ENCODE measurements at places on chromosomes 11 and 22.
A peak's percentile ranks its signal among the peaks of the same experiment; 100 is the strongest.

- peak; percentile 21 for DNase-seq
These were observed 9.4 kb downstream of the LRRC75B start for GRCh38 chr22:24583221-24584165.

DNA sequence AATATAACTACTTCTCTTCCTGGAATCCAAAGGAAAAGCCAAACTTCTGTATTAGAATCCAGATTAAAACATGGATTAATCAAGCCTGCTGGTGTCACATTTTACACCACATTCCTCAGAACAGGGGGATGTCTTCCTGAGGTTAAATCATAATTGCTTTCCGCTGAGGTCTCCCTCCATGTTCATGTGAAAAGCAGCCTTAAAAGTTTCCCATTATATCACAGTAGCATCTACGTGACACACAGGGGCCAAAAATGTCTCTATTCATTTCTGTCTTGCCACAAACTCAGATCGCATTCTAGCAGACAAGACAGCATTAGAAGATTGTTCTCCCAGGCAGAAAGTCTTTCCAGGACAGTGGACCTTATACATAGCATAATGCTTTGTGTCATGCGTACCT, 788.7 kb downstream of the OPCML start:
- DNase-seq: no peak

GRCh38 chr11:47409440-47410369, 1.3 kb downstream of the SLC39A13 start:
- no peak for DNase-seq

DNA sequence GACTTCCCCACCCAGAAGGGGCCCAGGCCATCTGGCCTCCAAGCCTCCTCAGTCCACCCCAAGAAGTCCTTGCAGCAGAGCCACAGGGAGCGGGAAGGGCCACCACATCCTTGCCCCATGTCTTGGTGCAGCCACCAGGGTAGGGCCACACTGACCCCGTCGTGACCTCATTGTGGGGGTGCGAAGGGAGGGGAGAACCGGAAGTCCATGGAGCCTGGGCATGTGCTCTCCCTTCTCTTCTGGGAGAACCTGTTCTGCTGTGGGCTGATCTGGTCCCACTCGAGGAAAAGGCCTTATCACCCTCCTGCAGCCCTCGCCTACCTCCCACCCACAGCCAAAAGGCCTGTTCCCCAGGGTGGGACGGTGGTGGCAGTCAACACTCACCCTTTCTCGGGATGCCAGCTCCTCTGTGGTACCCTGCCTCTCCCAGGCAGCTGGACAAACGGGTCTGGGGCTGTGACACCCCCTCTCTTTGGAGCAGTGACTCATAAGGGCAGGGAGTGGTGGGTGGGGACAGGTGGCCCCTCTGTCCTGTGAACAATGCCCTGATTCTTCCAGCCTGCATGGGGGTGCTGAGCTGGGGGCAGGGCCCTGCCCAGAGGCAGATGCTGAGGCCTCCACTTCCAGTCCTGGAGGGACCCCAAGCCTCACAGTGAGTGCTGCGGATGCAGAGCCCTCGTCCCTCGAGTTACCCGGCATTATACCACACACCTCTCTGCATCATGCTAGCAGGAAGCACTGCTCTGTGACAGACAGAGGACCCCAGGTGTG, 14.6 kb upstream of the CTSD start:
- no peak for DNase-seq

DNA sequence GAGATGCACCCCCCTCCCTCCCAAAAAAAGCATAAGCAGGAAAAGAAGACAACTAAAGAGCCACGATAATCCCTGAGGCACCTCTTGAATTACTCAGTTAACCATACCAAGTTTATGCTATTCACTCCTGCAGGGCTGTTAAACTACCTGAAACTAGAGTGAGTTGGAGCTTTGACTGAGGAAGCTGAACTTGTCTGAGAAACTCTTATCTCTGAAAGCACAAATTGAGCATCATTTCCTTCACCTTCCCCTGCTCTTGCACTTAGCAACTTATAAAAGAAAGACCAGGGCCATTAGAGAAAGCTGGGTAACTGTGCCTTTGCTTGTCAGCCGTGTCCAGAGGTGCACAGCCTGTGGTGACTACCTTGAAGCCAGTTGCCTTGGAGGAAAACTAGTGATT, 745.6 kb downstream of the NELL1 start:
- DNase-seq: no peak

- no peak for DNase-seq
These were observed 7.8 kb upstream of the BMAL1 start for GRCh38 chr11:13269775-13270174.

DNA sequence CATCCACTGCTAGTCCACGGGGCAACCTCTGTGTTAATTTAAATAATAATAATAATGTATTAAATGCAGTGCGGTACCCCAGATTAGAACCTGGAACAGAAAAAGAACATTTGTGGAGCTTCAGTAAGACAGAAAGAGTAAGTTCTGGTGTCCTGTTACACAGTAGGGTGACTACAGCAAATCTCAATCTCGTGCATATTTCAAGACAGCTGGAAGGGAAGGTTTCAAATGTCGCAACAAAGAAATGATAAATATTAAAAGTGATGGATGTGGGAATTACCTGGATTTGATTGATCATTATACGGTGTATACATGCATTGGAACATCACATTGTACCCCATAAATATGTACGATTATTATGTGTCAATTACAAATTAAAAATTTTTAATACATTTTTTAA, 1.7 kb upstream of the RAC2 start:
- DNase-seq: no peak

DNA sequence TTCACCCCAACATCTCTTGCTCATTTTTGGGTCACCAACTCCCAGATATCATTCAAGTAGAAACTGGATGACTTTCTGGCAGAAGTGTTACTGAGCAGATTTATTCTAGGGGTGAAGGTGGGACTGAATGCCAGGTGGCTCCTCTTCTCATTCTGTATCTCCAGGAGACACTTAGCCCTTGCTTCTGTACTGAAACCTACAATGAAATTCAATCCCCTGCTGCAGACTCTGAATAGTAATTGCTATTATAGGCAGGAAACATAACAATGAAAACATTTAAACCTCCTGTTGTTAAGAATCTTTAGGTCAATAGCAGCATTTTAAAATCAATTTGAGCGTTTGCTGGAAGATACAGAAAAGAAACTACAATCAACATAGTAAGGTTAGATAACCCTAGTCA, 879.4 kb upstream of the TENM4 start:
- DNase-seq: no peak

DNA sequence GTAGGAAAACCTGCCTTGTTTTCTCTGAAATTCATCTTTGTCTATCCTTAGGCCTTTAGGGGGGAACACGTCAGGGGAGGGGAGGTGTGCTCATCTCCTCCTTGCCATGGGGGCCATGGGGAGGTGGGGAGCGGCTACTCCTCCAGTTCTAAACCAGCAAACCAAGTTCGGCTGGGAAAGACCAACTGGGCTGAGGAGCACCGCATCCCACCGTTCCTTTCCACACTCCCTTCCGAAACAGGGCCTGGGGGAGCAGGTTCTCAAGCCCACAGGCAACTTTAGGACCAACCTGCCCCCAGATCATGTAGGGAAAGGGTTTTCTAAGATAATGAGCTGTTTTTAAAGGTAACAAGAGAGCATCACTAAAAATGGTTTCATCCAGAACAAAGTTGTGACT, 77.5 kb upstream of the PITPNB start:
- no peak for DNase-seq

GRCh38 chr22:19150482-19151328, 613 bp upstream of the GSC2 start:
- DNase-seq: no peak

GRCh38 chr11:102188488-102188887, 78.2 kb downstream of the YAP1 start:
- no peak for DNase-seq

- DNase-seq: no peak
These were observed 12.1 kb upstream of the SF1 start for GRCh38 chr11:64790205-64791095.

GRCh38 chr11:73252577-73253191, 19.5 kb upstream of the P2RY6 start:
- DNase-seq: peak; percentile 11

DNA sequence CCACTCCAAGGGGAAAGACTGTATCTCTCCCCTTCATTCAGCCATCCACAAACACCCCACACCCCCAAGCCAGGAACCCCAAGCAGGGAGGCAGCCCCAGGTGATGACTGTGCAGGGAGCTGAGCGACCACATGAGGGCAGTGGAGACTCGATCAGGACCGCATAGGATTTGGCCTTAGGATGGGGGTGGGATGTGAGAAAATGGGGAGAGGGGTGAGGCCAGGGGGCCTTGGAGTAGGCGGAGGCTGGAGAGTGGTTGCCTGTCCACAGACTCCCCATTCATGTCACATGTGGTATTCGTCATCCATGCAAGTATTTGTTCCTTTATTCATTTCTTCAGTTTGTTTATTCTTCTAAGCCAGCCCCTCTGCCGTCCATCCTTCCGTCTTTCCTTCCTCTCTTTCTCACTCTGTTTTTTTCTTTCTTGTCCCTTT, 2.7 kb upstream of the RHOD start:
- DNase-seq: peak; percentile 67

GRCh38 chr11:63951779-63952536, 13.2 kb downstream of the NAA40 start:
- no peak for DNase-seq

DNA sequence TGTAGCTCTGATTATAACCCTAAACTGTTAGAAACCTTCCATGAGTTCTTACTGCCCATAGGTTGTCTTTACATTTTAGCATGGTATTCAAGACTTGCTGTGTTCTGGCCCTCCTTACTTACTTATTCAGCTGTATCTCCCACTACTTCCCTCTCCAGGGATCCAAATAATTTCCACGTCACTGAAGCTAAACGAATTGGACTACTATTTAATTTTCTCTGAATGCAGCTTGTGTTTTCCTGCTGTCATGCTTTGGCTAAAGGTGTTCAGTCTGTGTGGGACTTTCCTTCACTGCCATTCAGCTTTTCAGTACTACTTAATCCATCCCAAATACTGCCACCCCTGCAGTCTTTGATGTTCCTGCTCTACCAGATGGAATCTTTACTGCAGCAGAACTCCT, 88.3 kb downstream of the UVRAG start:
- no peak for DNase-seq

- DNase-seq: no peak
These were observed 62.0 kb upstream of the FIBIN start for GRCh38 chr11:26931881-26932280.

DNA sequence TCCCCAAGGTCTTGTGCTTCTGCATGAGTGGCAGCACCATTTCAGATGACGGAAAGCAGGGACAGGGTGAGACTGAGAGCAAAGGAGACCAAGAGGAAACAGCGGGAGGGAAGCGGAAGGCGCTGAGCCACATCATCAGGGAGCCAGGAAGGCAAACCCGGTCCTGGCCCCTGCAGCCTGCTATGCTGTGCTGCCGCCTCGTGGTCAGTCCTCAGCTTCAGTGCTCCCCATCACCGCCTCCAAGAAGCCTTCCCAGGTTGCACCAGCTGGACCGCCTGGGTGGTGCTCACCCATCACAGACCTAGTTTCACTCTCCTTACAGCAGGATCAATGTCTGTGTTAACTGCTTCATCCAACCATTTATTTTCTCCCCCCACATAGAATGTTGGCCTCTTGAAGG, 73.0 kb upstream of the PHF21B start:
- peak; percentile 18 for DNase-seq

DNA sequence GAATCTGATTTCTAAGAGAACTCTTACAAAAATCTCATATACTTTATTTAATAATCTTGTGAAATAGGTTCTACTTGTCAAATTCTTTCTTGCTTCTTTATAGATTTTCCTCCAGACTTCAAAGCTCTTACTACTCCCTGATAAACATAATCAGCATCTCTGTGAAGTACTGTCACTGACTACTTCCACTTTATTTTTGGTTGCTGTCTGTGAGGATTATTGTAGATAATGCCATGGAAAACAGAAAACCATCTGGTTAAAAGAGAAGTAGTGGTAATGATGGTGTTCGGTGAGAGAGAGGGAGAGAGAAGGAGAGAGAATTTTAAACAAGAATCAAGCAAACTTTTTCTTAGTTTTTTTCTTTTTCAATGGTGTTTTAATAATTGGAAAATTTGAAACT, 152.3 kb downstream of the TMEM135 start:
- DNase-seq: peak; percentile 5

GRCh38 chr22:50500452-50500851, 7.0 kb downstream of the LMF2 start:
- no peak for DNase-seq

DNA sequence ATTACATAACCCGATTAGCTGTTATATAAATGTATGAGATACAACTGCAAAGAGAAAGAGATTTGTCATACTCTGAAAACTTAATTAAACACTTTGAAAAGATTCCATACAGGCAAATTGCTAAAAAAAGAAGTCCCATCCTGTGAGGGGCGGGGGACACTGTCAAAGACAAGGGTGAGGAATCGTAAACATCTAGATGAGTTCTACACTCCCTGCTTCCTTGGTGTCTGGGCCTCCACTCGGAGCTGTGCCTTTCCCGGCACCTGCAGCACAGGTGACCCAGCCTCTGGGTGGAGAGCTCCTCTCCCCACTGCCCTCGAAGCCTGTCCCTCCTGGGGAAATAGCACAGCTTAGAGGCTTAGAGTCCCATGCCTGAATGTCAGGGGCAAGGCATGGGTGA, 69.2 kb upstream of the CRYBB3 start:
- no peak for DNase-seq

DNA sequence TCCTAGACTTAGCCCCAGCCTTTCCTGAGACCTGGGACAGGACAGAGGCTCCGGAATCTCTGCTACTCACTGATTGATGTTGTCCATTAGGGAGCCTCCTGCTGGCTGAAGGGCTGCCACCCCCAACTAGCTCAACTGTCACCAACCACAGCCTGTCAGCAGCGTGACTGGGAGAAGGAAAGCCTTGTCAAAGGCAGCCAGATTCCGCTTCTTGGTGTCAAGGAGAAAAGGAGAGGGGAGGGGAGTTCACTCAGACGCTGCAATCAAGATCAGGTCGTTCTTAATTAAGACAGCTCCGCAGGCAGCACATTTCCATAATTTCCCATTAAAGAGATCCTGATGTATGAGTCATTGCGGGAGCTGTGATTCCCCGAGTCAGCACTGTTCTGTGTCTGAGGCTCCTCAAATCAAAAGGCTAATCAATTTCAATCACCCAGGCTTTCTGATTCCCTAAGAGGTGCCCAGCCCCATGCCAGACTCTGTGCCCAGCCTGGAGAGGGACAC, 152.8 kb upstream of the ZBED5 start:
- DNase-seq: peak; percentile 26

- DNase-seq: no peak
These were observed 24.6 kb downstream of the FAT3 start for GRCh38 chr11:92249156-92249753.

GRCh38 chr22:47586038-47586437, 823.6 kb downstream of the TBC1D22A start:
- DNase-seq: no peak

Data from erythroblast (primary cell).